ENCODE measurements at places on chromosomes 3 and 15.

- no peak for DNase-seq
Observed at GRCh38 chr3:2024713-2025112, 74.0 kb upstream of the CNTN4 start.

DNA sequence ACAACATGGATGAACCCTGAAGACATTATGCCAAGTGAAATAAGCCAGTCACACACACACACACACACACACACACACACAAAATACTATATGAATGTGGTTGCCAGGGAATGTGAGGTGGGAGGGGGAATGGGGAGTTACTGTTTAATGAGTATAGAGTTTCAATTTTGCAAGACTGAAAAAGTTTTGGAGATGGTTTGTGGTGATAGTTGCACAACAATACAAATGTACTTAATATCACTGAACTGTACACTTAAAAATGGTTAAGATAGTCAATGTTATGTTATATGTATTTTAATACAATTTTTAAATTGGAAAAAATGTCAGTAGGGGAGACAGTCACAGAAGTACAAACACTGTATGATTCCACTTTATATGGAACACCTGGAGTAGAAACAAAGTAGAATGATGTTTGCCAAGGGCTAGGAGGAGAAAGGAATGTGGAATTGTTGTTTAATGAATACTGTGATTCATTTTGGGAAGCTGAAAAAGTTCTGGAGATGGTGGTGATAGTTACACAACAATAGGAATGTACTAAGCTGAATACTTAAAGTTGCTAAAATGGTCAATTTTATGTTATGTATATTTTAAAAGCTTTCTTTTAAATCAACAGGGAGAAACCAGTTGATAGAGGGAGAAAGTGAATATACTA is 76.6 kb downstream of the RPL39L start:
- no peak for DNase-seq

GRCh38 chr3:129603561-129603942 is 2.9 kb downstream of the PLXND1 start:
- no peak for DNase-seq

- DNase-seq, result no peak
Observed at GRCh38 chr3:177596248-177596815, 399.1 kb upstream of the TBL1XR1 start.

- DNase-seq, result no peak
Observed at GRCh38 chr3:143529798-143530197, 318.5 kb downstream of the SLC9A9 start.

DNA sequence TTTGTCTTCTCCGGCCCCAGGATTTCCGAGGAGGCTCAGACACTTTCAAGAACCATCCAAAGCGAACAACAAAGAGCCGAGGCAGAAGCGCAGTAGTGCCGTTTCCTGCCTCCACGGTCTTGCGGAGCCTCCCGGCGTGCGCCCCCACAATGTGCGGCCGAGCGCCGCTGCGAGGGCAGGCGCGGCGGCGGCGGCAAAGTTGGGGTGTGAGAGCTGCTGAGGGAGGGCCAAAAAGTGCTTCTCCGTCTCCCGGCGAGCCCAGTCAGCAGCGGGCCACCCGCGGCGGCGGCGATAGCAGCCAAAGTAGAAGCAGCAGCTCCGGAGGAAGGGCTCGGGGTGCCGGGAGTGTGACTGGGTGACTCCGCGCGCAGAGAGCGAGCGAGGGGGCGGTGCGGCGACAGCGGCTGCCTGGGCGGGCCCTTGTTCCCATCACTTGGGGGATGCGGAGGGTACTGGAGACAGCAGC is 749.1 kb downstream of the ROBO1 start:
- peak; percentile 47 for DNase-seq

DNA sequence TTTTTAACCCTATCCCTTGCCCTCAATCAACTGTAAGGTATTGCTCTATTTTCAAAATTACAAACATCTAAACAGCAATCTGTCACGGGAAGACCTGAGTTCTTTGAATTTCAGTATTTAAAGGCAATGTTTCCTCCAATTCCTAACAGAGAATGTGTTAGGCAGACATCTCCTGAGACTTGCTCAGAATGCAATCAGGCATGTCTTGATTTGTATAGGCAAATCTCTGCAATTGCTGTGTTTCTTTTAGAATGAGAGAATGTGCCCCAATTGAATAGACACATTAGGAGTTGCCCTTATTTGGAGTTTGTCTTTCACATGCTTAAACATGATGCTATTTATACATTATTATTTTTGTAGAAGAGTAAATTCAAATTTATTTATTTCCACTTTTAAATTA is 205.6 kb downstream of the CADM2 start:
- DNase-seq, result no peak

DNA sequence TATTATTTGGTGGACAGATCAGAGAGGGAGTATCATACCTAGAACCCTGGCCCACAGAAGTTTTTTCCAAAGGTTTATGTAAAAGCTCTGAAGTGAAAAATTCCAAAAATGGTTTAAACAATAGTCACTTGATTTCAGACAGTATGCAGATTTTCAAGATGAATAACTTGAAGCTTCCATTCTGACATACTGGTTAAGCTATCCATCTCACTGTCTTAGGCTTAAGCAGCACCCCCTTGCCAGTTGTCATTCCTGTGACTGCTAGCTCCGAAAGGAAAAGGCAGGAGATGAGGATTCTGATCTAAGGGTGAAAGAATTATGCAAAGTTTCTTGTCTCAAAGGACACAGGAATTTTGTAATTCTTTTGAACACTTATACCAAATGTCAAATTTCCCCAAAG is 337.5 kb upstream of the THBS1 start:
- no peak for DNase-seq

DNA sequence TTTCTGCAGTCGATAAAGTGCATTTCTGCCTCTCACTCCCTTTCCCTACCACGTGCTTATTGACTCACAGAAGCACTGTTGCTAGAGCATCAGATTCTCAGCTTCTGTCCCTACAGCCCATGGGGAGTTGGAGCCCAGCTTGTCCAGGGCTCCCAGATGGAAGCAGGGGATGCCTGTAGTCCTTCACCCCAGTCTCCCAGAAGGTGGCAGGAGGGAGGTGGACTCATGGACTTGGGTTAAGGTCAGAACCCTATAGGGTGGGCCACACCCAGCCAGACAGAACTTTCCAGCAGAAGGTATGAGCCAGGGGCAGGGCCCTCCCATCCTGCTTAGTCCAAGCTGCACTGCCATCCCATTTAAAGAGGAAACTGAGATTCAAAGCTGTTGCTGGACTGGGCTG is 33.1 kb upstream of the SEMA3F start:
- DNase-seq, result no peak

GRCh38 chr3:161443921-161444693 is 52.5 kb upstream of the OTOL1 start:
- no peak for DNase-seq

DNA sequence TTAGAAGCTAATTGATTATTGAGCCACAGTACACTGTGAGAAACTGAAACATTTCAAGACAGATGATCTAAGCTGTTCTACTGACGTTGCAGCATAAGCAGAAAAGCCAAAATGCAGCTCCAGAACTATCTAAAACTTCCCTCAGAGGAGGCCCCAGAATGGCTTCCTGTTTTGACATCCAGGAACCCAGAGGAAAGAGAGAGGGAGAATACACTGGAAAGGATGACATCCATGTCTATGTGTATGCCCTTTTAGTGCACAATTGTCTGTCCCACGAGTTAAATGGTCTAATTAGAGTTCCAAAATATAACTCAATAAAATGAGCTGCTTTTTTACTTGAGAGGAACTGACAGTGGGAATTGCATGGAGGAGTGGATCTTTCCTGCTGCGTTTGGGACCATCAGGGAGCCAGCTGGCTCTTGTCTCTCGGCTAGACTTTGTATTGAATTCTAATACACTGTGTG is 688.1 kb downstream of the ZNF385D start:
- no peak for DNase-seq

DNA sequence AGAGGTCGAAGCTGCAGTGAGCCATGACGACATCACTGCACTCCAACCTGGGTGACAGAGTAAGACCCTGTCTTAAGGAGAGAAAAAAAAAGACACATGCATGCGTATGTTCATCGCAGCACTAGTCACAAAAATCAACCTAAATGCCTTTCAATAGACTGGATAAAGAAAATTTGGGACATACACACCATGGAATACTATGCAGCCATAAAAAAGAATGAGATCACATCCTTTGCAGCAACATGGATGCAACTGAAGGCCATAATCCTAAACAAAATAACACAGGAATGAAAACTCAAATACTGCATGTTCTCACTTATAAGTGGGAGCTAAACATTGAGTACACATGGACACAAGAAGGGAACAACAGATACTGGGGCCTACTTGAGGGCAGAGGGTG is 53.1 kb downstream of the FSIP1 start:
- DNase-seq, result no peak

- no peak for DNase-seq
Observed at GRCh38 chr3:187922704-187923416, 177.6 kb upstream of the BCL6 start.

- no peak for DNase-seq
Observed at GRCh38 chr3:38265604-38266307, at the start of gene SLC22A13. SLC22A13 (plus strand) TSS chr3:38265812; CDS start chr3:38265861, 49 bp downstream.

DNA sequence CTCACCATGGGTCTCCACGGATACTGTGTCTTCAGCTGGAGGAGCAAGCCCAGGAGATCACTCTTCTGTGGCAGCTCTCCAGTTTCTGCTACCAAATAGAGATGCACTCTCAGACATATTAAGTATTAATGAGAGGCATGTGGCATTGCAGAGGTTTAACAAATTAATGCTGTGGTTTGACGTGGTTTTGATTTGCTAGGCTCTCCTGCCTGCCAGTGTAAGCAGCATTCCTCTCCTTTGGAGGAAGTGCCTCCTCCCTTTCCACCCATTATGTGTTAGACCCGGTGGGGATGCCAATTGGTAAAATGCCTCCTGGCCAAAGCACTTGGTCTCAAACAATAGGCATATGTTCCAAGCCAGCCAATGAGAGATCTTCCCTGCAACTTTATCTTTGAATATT is 124.8 kb downstream of the MYLK start:
- peak; percentile 40 for DNase-seq

DNA sequence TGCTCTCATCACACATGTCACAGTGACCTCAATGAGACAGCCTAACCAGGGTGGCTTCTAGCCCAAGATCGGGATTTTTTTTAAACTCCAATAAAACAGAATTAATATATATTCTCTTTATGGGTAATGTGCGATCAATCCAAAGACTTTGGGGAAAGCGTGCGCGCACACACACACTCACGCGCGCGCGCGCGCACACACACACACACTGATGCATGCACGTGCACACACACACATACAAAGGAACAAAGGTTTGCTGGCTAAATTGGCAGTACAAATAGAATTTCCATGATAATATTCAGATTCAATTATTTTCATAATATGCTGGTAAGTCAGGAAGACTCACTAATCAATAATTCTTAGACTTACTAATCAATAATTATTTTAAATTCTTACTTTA is 19.3 kb downstream of the IL17RD start:
- no peak for DNase-seq

GRCh38 chr3:186035277-186035676 is 73.6 kb downstream of the ETV5 start:
- no peak for DNase-seq

DNA sequence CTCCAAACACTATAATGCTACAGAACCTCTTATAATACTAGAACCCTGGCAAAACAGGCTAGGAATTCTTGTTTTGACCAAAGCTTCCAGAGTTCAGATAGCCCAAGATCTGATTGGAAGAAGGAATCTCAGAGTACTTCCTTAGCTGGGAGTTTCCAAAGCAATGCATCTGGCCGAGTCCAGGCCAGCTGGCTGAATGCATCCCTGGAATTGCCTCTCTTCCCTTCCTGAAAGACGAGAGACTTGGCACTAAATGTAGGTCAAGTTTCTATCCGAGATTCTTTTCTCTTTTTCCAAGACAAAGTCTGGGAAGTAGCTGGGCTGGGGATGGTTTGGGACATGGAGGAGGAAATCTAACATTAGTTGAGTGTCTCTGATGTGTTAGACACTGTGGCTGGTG is 68.7 kb upstream of the ADPGK start:
- no peak for DNase-seq

- DNase-seq, result no peak
Observed at GRCh38 chr15:82072926-82073537, 27.2 kb upstream of the MEX3B start.

DNA sequence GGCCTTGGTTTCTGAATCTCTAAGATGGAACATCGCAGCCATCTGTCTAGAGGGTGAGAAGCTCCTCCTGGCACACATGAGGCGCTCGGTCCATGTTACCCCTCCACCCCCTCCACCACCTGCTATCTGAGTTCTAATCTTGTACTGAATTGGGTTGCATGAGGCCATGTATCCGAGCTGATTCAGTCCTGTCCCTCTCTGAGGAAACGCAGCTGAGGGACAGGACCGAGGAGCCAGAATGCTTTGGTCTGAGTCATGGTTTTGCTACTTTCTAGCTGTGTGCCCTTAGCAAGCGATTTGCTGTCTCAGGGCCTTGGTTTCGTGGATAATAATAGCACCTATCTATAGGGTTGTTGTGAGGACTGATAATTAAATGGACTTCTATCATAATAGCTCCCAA is 87.8 kb upstream of the SEC13 start:
- no peak for DNase-seq

- DNase-seq, result no peak
Observed at GRCh38 chr3:194637066-194637465, 3.8 kb upstream of the TMEM44 start.

- no peak for DNase-seq
Observed at GRCh38 chr3:128725547-128726022, 398 bp upstream of the RAB7A start.

GRCh38 chr3:9161298-9161697 is 88.1 kb downstream of the SRGAP3 start:
- DNase-seq, result no peak

DNA sequence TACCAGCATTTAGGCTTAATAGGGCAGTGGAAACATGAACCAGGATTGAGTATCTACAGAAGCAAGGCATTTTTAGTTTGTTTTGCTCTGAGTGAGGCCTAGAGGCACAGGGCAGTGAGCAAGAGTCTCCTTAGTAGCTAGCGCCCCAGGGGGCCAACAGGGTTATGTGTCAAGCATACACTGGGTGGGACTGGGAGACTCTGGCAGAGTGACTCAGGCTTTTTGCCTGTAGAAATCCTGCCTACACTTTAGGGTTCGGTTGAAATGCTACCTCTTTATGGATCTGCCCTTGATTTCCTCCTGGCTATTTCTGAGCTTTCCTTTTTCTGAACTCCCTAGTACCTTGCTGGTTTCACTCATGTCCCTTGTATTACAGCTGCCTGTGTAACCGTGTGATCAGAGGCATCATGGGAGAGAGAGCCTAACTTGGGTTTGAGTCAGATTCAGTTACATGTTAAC is 72.2 kb downstream of the TOP2B start:
- no peak for DNase-seq

DNA sequence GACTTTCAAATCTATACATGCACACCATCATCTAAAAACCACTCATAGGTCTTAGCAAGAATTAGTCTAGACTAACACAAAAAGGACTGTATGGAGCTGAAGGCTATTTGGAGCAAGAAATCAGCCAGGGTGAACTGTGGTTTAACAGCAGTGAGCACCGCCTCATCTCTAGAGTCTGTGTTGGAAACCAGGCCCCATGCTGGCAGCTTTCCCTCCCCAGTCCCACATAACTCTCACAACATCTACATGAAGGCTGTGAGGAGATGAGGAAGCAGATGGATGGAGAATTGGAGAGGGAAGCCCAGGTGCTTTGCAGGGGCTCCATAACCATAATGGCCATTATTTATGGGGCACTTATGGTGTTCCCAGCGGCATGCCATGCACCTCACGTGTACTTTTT is 133.2 kb upstream of the TOPAZ1 start:
- no peak for DNase-seq

- no peak for DNase-seq
Observed at GRCh38 chr3:197559651-197560050, 3.9 kb upstream of the BDH1 start.

Measured in GM04504 (cell line).